ENCODE measurements at places on chromosomes 7 and 10.

- peak; percentile 86 for ATAC-seq
These were observed 21.2 kb downstream of the ATP6V1F start for GRCh38 chr7:128883622-128884448.

GRCh38 chr7:141748396-141748795, 10.2 kb downstream of the SSBP1 start:
- ATAC-seq, result no peak

- ATAC-seq, result no peak
These were observed 1128.4 kb downstream of the SORCS3 start for GRCh38 chr10:105769248-105770184.

GRCh38 chr10:124916585-124917427, 25.1 kb upstream of the ZRANB1 start:
- ATAC-seq, result peak; percentile 99

DNA sequence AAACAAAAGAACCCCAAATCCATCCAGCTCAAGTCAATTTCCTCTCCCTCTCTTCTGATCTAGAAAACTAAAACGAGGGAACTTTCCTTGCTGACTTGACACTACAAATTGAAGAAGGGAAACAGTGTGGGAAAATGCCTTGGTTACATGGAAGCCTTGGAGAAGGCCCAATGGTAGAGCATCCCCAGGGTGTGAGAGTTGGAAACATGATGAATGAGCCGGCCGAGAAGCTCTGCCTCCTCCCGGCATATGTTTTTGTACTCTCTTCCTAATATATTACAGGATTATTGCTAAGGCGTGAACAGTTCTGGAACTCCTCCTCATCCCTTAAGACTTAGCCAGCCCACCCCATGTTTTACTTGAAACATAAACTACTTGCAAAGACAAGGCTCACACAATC, 618.2 kb upstream of the MGMT start:
- no peak for ATAC-seq

- peak; percentile 94 for ATAC-seq
These were observed 6.8 kb upstream of the AEBP1 start for GRCh38 chr7:44097064-44097932.

DNA sequence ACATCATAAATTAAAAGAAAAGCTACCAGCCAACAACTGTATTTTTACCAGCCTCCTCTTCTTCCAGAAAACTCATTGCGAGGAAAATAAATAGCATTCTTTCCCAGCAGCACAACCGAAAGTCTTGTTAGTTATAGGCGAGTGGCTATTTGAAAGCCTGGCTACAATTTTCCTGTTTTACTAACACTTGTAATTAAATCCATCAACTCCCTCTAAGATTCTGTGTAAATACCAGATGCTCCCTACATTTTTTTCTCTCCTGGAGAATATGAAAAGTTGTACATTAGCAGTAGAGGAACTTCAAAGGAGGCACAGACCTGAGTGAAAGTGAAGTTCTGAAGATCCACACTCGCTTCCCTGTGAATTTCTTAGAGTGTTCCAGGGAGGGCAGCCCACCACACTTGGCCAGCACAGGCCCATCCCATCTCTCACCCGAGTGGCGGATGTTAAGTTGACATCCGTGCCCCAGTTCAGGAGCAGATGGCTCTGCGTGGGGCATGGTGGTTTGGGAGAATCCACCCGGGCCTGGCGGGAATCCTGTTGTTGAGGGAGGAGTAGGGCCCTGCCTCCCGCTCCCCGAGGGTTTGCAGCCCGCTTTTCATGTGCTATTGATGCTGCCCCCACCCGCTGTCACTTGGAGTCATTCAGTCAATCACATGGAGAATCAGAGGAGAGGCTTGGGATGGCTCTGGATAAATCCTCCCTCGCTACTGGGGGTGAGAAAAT, 451.0 kb upstream of the GALNT17 start:
- no peak for ATAC-seq

DNA sequence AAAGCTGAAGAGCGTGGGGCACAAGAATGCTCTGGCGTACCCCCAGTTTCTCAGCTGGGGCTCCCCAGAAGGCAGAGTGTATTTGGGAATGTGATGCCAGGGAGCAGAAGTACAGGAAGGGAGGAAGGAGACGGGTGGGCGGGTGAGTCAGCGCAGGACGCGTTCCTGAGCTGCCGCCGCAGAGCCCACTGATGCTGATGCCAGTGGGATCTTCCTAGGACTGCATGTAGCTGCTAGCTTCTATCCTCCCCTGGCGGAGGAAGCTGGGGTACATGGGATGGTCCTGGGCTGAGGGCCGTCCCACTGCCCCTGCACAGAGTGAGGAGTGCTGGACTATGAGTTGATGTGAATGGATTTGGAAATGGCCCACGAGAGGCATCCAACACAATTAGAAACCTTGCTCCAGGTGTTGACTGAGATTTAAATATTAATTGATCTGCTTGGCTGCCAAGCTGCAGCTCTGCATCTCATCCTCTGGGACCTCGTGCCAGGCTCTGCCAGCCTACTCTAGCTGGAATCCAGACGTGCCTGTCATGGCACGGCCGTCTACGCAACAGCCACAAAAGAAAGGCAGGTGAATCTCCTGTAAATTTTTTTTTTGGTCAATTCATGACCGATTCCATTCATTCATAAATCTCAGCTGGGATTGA, 66.2 kb upstream of the RHEB start:
- ATAC-seq, result no peak

DNA sequence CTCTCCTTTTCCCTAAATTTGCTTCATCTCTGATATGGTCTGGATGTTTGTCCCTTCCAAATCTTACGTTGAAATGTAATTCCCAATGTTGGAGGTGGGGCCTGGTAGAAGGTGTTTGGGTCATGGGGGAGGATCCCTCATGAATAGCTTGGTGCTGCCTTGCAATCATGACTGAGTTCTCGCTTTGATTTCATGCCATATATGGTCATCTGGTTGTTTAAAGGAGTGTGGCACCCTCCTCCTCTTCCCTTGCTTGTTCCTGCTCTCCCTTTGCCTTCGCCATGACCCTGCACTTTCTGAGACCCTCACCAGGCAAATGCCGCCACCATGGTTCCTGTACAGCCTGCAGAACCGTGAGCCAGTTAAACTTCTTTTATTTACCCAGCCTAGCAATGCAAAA, 14.5 kb downstream of the NOBOX start:
- ATAC-seq, result no peak

GRCh38 chr7:5870311-5870710, 10.3 kb upstream of the OCM start:
- ATAC-seq, result no peak

DNA sequence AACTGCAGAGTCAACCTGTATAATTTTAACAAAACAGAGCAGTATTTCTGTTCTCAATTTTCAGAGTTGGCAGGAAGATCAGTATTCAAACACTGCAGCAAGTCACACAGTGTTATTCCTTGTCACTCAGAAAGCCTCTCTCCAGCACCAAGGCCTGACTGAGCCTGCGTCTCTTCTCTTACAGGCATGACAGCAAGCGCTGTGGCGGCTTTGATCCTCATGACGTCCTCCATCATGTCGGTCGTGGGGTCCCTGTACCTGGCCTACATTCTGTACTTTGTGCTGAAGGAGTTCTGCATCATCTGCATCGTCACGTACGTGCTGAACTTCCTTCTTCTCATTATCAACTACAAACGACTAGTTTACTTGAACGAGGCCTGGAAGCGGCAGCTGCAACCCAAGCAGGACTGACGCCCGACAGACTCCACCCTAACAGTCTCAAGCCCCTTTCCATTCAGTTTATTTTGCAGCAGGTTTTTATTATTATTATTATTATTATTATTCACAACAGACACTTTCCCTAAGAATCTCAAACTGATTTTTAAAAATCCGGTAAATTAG, 28.0 kb downstream of the GUSB start:
- no peak for ATAC-seq

DNA sequence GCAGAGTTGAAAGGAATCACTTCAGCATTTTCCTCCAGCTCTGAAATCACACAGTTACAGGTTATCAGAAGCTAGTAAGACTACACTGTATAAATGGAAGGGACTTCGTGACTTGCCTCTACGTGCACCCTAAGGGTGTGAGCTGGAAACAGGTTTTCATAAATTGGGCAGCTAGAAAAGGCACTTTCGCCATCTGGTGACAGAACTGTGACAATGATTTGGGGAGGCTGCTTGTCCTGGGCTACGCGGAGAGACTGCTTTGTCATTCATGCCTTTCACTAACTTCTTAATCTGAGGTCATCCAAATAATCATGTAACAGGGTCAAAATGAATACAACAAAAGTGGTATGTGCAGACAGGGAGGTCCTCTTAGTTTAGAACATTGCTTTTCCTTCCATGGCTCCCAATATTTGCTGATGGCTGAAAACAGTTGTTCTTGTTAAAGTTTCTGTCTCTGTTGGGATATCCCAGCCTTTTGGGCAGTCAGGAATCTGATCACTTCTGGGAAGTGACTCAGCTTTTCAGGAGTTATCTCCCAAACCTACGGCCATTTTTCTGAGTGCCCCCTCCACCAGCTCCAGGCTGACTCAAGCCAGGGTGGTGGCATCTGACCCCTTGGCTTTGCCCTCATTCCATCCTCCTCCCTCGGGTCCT, 17.8 kb downstream of the VWC2 start:
- no peak for ATAC-seq

DNA sequence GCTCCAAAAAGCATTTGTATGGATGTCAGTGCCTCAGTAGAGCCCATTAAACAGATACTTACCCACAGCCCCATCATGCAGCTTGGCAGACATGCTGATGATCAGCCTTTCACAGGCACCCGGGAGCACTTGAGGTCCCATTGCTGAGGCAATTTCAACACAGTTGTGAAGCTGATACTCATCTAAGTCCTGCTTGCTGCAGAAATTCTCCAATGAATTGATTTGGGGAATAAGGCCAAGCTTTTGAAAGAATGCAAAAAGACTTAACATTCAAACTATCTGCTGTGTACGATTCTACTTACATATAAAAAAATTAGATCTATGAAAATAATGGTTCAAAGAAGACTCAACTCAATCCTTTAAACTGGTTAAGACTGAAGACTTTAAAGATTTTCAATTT, 60.5 kb downstream of the LAMB4 start:
- ATAC-seq, result no peak

DNA sequence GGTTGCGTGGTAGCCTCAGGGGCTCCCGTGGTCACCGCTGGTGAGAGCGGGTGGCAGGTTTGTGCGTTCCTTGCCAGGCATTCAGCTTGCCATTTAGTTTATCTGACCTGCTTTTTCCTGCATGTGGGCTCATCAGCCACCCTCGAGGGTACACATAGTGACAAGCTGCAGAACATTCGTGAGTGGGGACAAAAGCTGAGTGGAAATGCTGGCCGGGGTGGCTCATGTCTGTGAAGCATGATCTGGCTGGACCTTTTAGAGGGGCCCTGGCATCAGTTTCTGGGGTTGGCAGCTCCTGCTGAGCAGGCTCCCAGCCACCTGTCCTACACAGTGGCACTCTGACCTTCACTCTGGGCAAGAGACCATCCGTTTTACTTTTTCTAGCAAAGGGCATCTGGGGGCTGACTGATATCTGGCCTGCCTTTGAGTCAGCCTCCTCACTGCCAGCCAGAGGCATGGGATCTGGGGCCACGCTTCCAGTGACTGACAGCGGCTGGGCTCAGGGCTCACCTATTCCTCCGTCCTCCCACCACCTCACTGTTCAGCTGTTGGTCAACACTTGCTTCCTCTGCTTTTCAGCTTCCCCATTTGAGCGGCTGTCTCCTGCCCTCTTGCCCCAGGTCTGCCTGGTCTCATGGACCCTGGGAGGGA, 75.0 kb downstream of the LANCL2 start:
- ATAC-seq, result peak; percentile 11

DNA sequence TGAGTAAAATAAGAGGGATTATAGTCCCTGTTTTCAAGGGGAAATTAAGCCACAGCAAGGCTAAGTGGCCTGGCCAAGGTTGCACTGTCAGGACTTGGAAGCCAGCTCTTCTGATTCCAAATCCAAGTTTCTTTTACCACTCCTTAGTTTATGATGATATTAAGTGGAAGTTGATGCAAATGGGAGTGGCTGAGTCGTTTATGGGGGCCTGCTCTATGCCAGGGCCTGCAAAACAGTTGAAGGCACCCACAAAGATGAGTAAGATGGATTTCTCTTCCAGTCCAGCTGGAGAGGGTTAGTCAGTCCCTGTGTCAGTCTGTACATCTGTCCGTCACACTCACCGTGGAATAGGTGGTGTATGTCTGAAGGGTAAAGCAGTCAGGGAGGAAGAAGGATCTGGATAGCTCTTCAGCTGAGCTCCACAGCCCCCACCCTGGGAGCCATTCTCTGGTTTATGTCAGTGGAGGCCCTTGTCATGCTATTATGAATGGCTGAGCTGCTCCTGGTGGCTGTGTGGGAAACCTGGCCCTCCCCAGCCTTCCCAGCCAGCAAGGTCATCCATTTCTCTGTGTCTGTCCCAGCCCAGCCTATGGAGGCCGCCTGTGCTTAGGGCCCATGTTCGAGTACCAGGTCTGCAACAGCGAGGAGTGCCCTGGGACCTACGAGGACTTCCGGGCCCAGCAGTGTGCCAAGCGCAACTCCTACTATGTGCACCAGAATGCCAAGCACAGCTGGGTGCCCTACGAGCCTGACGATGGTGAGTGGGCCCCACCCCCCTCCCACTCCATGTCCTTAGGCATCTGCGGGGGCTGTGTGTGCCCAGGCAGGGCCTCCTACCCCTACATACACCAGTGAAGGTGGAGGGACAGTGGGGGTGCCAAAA, 44.5 kb downstream of the TBATA start:
- no peak for ATAC-seq

DNA sequence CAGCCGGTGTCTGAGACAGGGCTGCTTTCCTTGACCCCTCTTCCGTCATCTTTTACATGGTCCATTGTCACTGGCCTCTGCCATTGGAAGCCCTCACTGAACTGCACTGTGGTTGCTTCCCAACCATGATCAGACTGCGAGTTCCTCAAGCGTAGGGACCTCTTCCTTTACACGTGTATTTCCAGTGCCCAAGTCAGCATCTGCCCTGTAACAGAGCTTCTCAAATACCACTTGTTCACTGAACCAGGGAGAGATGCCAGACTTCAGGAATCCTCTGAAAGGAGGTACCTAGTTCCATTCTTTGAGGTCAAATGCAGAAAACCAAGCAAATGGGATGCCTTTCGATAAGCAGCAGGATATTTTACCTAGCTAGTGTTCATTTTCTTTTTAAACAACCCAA, 145.1 kb downstream of the NRP1 start:
- ATAC-seq, result no peak

- ATAC-seq, result no peak
These were observed 40.5 kb downstream of the HTR7 start for GRCh38 chr10:90817128-90817889.

DNA sequence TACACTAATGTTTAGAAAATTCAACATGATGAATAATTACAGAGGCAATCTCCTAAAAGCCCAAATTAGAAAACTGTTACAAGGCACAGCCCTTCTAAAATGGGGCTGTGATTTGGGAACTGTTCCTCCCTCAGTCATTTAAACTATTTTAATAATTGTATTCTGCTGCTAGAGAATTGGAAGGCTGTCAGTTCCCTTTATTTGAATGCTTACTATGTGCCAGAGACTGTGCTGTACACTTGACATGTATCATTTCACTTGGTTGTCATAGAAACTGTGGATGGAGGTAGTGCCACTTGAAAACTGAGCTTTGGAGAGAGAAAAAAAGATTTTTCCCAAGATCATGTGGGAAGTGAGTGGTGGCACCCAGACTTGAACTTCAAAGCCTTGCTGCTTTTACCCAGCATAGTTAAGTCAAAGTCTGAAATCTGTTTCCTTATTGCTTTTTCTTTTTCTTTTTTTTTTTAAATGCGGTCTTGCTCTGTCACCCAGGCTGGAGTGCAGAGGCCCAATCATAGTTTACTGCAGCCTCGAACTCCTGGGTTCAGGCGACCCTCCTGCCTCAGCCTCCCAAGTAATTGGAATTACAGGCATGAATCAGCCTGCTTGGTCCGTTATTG, 23.6 kb downstream of the UBE2D1 start:
- ATAC-seq, result no peak
